ENCODE measurements at places on chromosomes 6 and 20.

GRCh38 chr20:41076776-41077175 is 48.2 kb downstream of the TOP1 start:
- no peak for DNase-seq

GRCh38 chr6:169229615-169230321 is 23.9 kb downstream of the THBS2 start:
- no peak for DNase-seq

DNA sequence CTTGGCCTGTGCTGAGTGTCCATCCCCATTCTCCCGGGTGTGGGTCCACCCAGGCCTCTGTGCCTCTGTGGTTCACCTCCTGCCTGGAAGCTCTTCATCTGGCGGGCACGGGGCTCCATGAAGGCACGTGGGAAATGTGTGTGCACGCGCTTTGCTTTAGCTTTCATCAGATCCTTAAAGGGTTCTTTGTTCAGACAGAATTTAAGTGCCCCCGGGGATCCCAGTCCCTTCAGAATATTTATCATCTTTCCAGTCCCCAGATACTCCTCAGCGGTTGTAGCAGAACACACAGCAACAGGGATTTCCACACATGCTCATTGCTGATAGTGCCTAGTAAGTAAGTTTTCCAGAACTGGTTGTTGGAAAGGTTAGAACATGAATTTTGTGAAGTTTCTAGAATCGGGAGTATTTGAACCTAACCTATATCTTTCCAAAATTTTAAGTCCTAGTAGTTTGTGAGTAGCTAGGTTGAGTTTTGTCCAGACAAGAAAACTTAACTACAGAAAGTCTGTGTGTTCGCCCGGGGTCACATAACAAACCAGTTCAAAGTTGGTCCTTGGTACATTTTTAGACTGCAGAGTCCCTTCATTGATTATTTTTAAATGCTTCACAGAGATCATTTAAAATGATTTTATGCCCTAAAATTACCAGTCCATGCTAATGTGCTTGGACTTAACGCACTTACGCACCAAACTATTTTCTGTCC is 67.7 kb downstream of the RPP40 start:
- DNase-seq, result no peak

DNA sequence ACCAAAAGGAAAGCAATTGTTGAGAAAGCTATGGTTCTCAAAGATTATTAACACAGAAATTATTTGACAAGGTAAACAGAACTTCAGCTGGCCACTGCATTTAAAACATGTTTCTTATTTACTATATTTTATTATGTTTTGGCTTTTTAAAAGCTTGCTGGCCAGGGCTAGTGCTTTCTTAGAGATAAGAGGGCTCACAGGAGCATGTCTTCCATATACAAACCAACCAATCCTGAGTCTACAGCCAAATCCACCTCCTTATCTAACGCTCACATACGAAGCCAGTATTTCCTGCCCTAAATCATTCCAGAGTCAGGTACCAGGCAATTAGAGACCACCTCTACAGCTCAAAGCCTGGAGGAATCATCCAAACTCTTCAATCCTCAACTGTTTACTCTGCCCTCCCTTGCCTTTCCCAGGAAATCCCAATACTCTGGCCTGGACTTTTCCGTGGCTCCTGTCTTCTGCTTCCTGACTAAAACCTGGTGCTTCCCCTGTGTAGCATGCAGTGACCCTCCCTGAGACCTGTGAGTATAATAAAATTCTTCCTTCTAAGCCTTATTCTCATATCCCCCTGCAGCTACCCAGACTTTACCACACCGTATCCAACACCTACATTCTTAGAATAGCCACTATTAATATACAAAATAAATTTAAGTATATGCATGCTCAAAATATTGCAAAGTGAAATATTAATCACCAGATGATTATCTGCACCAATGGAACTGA is 33.2 kb downstream of the RANBP9 start:
- no peak for DNase-seq

DNA sequence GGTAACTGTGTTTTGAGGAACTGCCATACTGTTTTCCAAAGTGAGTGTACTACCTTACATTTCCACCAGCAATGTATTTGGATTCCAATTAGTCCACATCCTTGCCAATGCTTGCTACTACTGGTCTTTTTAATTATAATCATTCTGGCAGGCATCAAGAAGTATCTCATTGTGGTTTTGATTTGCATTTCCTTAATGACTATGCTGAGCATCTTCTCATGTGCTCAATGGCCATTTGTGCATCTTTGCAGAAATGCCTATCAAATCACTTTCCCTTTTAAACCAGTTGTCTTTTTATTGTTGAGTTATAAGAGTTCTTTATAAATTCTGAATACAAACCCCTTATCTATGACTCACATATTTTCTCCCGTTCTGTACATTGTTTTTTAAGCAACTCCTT is 75.9 kb downstream of the ATG5 start:
- DNase-seq, result no peak

GRCh38 chr20:4045741-4046140 is 30.4 kb upstream of the RNF24 start:
- DNase-seq, result no peak
